ENCODE measurements at places on chromosomes 1 and 21.
A peak's percentile ranks its signal among the peaks of the same experiment; 100 is the strongest.

DNA sequence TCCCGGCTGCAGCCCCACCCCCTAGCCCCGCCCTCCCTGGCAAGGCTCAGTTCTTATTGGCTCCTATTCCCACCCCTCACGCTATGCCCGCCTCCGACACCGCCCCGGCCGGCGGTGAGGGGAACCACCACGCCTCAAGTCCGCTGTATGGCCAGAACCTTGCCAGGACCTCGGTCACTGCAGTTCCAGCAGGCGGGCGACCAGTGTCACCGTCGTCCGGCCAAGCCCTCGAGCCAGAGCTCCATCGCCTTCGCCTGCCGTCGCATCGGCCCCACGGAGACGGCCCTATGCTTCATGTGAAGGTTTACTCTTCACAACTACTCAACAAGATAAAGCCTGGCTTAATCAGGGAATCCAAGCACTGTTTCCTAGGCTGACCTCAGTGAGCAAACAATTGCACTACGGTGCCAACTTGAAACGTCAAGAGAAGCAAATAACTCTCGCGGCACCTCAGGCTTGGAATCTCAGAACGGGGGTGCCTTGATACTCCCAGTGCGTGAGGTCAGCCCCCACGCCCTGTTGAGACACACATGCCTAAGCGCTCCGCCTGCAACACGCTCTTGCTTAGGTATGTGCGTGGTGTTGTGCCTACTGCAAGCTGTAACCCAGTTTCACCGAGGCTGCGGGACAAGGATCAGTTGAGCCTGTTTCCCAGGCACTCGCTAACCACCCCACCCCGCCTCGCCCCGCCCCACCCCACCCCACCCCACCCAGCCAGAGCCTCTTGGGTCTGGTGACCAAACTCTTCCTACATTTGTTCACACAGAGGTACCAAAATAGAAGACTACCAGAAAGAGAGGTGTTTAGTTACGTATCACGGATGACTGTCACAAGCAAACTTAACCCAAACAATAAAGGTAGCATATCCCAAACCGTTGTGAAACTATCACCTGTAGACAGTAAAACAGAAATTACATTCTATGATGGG lies 498 bp upstream of the DENND2C start:
- peak; percentile 96 for DNase-seq

- DNase-seq: no peak
Observed at GRCh38 chr21:21063828-21064227, 65.6 kb downstream of the NCAM2 start.

DNA sequence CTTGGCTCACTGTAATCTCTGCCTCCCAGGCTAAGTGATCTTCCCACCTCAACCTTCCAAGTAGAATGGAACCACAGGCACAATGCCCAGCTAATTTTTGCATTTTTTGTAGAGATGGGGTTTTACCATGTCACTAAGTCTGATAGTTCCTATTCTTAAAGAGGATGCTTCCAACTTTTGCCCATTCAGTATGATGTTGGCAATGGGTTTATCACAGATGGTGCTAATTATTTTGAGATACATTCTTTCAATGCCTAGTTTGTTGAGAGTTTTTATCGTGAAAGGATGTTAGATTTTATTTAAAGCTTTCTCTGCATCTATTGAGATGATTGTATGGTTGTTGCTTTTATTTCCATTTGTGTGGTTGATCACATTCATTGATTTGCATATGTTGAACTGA lies 103.9 kb downstream of the SLC44A5 start:
- no peak for DNase-seq

- no peak for DNase-seq
Observed at GRCh38 chr1:158771950-158772866, at the start of gene OR6N1. OR6N1 (minus strand) TSS chr1:158772195; CDS start chr1:158766682, 5,513 bp downstream.

DNA sequence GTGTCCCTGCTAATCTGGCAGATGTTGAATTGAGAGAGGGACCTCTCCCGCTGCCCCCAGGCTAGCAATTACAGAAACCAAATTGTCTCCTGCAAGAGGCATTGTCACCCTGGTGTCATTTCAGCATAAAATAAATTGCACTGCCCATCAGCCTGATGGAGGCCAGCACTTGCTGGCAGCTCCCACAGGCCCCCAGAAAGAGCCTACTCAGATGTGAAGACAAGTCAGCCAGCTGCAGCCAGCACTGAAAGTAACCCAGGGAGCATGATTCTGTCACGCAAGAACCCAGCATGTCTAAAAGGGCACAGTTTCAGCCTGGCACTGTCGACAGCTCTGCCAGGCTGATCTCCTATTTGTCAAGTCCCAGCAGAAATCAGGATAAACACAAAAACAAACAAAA lies 110.3 kb upstream of the CTTNBP2NL start:
- no peak for DNase-seq

GRCh38 chr1:60895701-60896100 lies 186.7 kb upstream of the NFIA start:
- no peak for DNase-seq

- DNase-seq: no peak
Observed at GRCh38 chr1:2504225-2504948, 22.0 kb downstream of the PANK4 start.

DNA sequence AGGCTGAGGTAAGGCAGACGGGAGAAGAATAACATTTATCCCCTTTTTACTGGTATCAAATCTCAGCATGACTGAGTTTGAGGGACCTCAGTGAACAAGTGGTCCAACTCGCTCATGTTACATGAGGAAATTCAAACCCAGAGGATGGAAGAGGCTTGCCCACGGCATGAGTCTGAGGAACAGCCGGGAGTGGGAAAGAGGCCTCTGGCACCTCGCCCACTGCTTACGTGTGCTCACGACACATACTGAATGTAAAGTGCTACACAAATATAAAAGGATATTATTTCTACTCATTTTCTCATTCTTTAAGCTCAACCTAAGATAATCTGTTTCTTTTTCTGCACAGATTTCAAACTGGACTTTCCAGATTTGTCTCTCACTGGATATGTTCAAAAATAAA lies 14.7 kb downstream of the BEND5 start:
- DNase-seq: no peak

GRCh38 chr1:41713141-41713540 lies 205.6 kb downstream of the HIVEP3 start:
- no peak for DNase-seq

- DNase-seq: no peak
Observed at GRCh38 chr1:184507604-184508280, 120.9 kb downstream of the C1orf21 start.
